ENCODE measurements at places on chromosomes 2 and 18.

DNA sequence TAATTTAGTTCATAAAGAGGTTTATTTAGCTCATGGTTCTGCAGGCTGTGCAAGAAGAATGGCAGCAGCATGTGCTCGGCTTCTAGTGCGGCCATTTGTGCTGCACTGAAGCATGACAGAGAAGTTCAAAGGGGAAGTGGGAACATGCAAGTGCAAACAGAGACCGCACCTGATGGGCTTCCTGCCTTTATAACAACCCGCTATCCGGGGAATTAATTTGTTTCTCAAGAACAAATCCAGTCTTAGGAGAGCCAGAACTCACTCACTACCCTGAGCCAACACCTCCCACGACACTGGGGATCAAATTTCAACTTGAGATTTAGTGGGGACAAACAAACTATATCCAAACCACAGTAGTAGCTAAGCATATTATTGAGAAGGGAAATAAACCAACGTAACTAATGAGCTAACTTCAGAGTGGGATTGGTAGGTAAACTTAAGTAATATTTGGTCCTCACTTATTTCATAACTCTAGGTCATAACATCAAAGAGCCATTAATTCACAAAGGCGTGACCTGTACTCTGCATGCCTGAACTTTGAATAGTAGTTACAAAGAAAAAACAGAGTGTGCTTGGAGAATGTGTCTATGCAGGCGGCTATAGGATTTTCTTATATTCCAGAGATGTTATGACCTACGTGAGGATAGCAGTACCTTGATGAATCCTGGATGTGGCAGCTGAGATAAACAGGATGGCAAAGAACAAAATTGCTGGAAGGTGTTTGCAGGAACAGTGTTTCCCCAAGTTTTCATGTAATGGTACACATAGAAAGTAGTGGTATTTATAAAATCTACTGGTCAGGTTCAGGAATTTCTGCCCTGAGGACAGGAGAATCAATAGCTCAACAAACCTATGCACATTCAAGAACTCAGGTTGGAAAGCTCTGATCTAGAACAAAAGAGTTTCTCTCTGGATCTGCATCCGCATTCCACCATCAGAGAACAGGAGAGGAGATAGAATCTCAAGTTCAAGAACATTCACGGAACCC, 845.9 kb upstream of the ID2 start:
- DNase-seq = peak; percentile 42

- no peak for DNase-seq
These were observed 695 bp upstream of the SCYGR2 start for GRCh38 chr2:227597998-227598397.

GRCh38 chr18:7616661-7617060, 49.5 kb downstream of the PTPRM start:
- no peak for DNase-seq

- no peak for DNase-seq
These were observed 107.8 kb upstream of the XPO1 start for GRCh38 chr2:61645911-61646310.

- DNase-seq = no peak
These were observed 50.6 kb downstream of the PSMD14 start for GRCh38 chr2:161358838-161359237.

- DNase-seq = no peak
These were observed 72.8 kb downstream of the HNMT start for GRCh38 chr2:138037090-138037489.

Data from kidney glomerular epithelial cell (primary cell).